SW480 (cell line): ENCODE measurements at places on chromosomes 2 and 18.

DNA sequence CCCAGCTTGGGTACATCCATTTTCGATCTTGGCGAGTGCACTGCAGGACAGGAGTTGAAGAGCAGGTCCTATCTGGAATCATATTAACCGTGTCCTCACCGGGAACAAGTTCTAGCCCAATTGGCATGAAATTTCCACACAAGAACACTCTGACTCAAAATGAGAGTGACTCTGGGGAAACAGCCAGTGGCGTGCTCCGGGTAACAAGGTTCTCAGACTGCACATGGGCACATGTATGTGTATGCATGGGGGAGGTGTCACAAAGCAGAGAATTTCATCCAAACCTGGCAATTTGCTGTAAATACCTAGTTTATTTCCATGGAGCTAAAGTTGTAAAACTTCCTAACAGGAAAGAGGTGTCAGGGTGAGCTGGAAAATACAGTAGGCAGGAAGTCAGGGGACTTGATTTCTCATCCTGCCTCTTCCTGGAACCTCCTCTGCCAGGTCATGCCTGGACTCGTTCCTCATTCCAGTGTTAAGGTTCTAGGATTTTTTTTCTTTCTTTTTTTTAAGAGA, 1.7 kb downstream of the TUBB6 start:
- no peak for DNase-seq

DNA sequence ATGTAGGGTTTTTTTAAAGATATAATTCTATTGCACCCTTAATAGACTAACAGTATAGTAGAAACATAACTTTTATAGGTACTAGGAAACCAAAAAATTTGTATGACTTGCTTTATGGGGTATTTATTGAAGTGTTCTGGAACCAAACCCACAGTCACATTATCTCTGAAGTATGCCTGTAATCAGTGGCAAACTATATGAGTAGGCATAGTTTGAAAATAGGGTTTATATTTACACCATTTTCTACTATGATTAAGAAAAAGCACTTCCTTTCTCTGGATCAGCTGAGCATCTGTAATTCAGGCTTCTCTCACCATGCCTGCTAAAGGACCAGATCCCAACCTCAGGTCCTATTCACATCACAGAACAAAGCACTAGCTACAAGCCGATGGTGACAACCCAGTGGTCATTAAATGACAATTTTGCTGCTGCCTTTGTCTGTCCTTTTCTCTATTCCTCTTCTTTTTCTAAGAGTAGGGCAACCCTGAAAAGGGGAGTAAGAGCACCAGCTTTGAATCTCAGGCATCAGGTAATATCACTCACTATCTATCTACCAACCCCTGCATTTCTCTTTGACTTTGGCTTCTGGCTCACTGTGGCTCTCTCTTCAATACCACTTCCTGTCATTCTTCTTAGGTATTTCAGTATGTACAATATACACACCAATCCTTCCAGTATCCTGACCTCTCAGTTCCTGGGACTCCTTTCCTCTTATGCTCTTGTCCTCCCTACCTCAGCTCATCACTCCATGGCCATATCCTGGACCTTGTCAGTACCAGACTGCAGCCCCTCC, 14.4 kb downstream of the NEMP2 start:
- no peak for DNase-seq

DNA sequence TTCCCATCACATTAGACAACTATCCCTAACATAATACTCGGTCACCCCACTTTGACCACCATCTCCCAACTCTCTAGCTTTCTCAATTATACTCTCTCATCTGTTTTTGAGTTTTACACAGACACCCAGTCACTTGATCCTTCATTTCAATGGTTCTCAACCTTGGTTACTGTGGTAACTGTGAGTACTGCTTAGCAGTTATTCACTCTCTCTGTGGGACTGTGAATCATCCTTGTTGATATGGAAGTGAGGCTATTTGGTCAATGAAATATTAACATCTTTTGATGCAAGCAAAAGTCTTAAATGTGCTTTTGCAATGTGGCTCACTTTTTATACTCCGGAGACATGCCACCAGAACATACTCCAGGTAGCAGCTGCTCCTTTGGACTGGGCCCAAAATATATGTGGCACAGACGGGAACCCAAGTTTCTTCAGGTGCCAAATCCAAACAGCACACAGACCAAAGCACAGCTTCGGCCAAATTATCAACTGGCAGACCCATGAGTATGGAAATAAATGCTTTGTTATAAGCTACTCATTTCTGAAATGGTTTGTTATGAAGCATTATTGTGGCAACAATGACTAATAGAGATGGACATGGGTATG, 75.0 kb upstream of the SLC25A52 start:
- DNase-seq: no peak

GRCh38 chr18:48409591-48410094, 460 bp upstream of the ZBTB7C start:
- DNase-seq: peak; percentile 51

GRCh38 chr2:159515441-159515840, 100.9 kb downstream of the BAZ2B start:
- DNase-seq: no peak

GRCh38 chr2:118925476-118925875, 16.5 kb upstream of the MARCO start:
- DNase-seq: no peak

DNA sequence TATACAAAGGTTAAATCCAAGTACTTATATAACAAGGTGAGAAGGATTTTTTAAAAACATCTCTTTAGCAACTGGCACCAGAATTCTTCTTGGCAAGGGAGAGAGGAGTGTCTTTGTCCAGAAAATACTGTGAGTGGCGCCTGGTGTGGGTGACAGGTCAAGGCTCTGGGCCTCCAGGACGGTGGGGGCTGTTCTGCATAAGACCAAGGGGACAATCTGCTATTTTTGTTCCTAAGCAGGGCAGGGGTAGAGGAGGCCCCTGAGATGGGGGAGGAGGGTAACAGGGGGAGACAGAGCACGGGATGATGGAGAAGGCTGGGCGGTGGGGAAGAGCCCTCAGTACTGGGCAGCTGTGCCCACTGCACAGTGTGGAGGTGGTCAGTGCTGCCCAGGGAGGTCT, 51.6 kb upstream of the TAF1B start:
- DNase-seq: no peak

DNA sequence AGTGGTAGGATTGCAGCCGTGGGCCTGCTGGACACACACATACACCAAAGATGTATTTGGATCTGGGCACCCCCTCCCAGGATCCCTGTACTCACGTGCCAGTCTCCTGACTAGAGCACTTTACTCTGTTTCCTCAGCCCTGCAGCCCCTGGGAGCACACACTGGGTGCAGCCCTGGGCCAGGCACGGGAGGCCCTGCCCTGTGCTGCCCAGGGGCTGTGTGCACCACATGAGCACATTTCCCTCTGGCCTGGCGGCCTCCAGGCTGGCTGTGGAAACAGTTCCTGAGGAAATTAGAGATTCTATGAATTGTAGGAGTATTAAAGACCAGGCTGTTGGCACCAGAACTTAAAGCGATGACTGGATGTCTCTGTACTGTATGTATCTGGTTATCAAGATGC, 45.4 kb downstream of the BCL2L11 start:
- DNase-seq: no peak

DNA sequence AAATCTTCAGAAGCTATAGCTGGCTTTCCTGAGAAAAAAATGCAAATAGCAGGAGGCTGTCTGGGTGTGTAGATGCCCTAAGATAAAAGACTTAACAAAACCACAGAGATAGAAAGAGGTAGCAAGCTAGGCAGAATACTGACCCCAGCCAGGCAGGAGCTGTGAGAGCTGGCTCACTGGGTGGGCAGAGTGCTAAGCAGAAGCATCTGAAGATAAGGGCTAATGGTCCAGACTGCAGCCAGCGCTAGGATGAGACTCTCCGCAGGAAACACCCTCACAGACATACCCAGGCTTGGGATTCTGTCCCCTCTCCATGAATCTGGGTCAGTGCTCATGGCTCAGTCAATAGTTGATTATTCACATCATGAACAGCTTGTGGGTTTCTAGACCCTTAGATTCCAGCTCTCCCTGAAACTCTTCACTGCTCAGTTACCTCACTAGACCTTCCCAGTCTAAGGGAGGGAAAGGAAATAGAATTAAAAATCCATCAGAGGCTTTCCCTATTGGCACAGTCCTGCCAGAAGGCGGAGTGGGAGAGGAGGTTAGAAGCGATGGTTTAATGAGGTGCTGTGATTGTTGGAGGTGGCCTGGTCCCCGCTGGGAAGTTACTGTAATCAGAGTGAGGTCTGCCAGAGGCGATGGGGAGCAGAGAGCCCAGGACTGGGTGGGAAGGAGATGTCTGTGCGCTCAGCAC, 21.4 kb upstream of the CCBE1 start:
- no peak for DNase-seq

DNA sequence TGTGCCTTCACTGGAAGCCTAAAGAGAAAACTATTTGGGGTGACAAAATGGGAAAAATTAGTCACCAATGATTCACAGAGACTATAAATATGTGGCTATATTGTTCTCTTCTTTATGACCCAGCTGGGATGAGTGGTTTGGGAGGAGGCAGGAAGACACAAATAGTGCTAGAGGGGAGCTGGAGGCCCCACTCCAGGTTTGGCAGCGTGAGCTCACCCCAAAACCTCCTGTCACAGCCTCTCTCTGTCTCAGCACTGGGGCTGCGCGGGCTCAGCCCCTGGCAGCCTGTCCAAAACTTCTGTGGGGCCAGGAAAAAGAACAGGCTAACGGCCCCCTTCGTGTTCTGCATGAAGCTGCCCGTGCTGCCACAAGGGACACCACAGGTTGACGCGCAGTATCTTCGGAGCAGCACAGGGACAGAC, 73.2 kb upstream of the LCLAT1 start:
- peak; percentile 52 for DNase-seq

- DNase-seq: no peak
Measured at GRCh38 chr2:182359027-182359989, 67.5 kb downstream of the PDE1A start.

GRCh38 chr2:56287974-56288373, 104.2 kb downstream of the CCDC85A start:
- DNase-seq: peak; percentile 28

GRCh38 chr18:22504251-22505030, 86.7 kb upstream of the CTAGE1 start:
- no peak for DNase-seq

- DNase-seq: peak; percentile 64
Measured at GRCh38 chr2:159290289-159290907, 3.9 kb upstream of the WDSUB1 start.

DNA sequence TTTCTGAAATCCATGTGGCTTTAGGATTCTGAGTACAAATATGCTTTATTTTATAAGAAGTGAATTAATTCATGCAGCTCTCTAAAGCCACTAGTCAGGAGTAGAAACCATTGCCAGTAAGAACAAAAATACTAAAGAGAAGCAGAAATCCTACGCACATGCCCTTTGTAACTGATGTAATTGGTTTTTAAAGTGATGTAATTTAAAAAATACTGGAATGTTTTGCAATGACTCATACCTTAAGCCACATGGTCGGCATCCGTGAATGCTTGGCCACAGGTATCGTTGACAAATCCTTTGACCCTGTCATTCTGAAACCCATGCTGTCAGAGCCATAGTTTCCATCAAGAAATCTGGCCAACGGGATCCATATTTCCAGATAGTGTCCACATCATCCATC, 213.3 kb downstream of the ACKR3 start:
- peak; percentile 70 for DNase-seq

- DNase-seq: no peak
Measured at GRCh38 chr2:190352668-190353536, 9.5 kb downstream of the INPP1 start.

GRCh38 chr18:34342960-34343359, 118.2 kb upstream of the NOL4 start:
- DNase-seq: no peak

GRCh38 chr18:32469691-32470459, 807 bp downstream of the GAREM1 start:
- peak; percentile 9 for DNase-seq

GRCh38 chr2:232666051-232666805, 30.9 kb upstream of the GIGYF2 start:
- DNase-seq: no peak

GRCh38 chr2:134336921-134337320, 83.0 kb downstream of the MGAT5 start:
- no peak for DNase-seq

- DNase-seq: no peak
Measured at GRCh38 chr2:61928826-61929461, 23.5 kb downstream of the COMMD1 start.

GRCh38 chr18:58491113-58491696, 137.7 kb downstream of the ALPK2 start:
- DNase-seq: no peak

DNA sequence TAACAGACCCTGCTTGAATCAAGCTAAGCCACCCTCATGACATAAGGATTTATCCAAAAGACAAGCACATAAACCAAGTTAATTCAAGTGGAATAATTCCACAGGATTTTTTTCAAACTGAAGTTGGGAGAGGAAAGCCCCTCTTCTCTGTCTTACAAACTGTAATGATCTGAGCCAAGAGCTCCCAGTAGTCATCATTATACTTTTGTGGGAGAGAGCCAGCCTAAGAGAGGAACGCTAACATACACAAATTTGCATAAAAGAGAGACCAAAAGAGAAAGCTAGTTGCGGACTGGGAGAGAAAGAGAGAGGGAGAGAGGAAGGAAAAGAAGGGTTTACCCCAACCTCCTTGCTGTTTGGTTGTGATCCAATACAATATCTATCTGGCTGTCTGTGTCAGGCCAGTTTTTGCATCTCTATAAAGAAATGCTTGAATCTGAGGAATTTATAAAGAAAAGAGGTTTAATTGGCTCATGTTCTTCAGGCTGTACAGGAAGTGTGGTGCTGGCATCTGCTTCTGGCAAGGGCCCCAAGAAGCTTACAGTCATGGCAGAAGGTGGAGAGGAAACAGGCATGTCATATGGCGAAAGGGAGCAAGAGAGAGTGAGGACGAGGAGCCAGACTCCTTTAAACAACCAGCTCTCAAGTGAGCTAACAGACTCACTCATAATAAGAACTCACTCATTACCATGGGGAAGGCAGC, 20.8 kb upstream of the PUM2 start:
- no peak for DNase-seq

DNA sequence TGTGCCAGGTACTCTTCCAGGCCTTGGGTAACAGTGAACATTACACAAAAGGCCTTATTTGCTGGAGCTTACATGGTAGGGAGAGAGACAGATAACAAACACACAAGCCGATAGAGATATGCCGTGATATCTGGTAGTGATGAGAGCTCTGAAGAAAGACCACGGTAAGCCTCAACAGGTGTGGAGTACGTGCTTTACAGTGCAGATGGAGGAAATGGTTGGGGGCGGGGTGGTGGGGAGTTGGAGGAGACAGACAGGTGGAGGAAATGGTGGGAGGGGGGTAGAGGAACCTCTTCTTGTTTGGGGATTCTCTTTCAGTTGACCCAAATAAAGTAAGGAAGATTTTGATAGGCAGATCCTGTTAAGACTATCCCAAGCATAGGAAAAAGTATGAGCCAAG, 141.1 kb upstream of the ALPP start:
- no peak for DNase-seq

GRCh38 chr2:239283961-239284795, 116.6 kb downstream of the HDAC4 start:
- DNase-seq: no peak

GRCh38 chr2:133433455-133434451, 134.5 kb downstream of the NCKAP5 start:
- DNase-seq: no peak

- no peak for DNase-seq
Measured at GRCh38 chr2:217766356-217766755, 236.4 kb downstream of the TNS1 start.

GRCh38 chr2:217108575-217109027, 248.7 kb upstream of the TNP1 start:
- no peak for DNase-seq
